H9 (cell line): ENCODE measurements at places on chromosomes 3 and 15.

- DNase-seq: no peak
Measured at GRCh38 chr3:197302696-197303341, 4.4 kb upstream of the DLG1 start.

GRCh38 chr15:50911621-50912020, 3.1 kb downstream of the AP4E1 start:
- DNase-seq: no peak

DNA sequence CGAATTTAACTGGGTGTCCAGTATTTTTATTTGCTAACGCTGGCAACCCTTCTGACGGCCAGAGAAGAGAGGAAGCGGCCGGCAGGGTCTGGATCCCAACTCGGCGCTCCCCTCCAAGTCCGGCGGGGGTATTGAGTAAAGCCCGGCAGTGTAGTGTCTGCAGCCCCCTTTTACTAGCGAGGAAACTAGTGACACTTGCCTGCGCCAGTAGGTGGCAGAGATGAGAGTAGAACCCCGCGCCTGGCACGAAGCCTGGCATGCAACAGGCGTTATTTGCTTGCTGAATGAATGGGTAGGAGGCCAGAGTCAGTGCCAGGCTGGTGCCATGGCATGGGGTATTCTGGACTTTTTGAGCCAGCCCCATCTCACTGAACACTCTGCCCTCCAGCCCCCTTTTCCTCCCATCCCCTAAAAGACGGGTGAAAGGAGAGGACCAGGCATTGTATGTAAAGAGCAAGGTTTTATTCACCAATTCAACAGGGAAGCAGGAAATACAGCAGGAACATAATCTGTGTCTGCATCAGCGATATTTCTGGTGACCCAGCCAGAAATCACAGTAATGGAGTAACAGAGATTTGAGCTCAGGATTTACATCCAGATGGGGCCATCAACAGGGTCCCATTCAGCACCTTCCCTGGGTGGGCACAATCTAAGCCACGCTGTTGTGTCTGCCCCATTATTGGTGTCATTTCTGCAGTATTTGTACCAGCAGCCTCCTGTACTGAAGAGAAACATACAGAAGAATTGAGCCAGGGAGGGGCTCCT, 788 bp upstream of the WDR73 start:
- peak; percentile 87 for DNase-seq

- DNase-seq: no peak
Measured at GRCh38 chr15:83973816-83974215, 261.8 kb upstream of the GOLGA6L4 start.

GRCh38 chr15:57780471-57780870, 74.0 kb downstream of the POLR2M start:
- DNase-seq: no peak

DNA sequence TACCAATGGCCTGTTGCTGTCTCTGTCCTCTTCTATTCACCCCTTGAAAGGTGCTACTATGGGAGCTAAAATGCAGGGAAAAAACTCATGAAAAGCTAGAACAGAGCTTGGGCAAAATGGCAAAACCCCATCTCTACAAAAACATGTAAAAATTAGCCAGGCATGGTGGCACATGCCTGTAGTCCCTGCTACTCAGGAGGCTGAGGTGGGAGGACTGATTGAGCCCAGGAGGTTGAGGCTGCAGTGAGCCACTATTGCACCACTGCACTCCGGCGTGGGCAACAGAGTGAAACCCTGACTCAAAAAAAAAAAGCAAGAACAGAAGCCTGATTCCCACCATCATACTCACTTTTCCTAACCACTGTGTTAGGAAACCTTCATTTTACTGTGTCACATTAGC, 1.9 kb downstream of the MAP4 start:
- DNase-seq: no peak

DNA sequence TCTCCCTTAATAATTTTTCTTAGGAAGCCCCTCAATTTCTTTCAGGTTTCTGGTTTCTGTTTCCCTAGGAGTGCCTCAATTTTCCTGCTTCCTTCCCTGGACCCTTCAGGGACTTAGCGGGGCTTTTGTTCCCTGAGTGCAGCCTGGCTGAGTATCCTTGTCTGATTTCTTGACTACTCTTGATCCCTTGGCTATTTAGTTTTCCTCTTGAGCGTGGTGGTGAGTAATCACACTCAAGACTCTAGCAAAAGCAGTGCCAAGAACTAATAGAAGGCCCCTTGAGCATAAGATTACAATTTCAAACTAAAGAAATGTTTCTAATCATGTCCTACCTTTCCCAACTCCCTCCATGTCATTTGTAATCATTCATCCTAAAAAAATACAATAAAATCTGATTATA, 94.3 kb upstream of the C3orf80 start:
- DNase-seq: no peak

DNA sequence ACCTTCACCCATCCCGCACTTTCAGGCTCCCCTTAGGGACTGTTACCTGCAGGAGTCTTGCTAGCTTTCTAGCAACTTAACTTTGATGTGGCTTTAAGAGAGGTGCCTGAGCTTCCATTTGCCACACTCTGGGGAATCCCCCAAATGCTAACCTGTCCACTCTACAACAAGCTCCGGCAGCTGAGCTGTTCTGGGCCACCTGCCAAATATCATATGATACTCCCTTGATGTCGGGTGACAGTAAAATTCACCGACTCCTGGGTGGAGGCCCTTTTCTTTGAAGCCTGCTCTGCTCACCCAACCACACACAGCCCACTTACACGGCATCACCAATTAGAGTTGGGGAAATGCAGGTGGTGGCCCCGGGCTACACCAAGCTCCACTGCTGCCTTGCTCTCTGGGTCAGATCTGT, 38.0 kb upstream of the XCR1 start:
- DNase-seq: no peak

DNA sequence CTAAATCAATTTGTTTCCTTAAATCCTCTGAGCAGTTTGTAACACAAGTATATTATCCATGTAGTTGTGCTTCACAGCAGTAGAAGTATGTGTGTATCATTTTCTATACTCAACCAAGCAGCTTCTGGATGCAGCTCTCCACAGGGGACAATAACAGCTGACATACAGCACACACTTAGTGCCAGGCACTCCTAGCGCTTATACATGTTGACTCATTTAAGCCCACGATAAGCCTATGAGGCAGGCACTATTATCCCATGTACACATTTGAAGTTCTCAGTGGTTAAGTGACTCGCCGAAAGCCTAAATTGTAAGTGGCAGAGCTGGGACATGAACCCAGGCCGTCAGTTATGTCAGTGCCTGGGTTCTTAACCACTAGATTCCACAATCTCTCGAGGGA, 20.3 kb upstream of the LPP start:
- no peak for DNase-seq

DNA sequence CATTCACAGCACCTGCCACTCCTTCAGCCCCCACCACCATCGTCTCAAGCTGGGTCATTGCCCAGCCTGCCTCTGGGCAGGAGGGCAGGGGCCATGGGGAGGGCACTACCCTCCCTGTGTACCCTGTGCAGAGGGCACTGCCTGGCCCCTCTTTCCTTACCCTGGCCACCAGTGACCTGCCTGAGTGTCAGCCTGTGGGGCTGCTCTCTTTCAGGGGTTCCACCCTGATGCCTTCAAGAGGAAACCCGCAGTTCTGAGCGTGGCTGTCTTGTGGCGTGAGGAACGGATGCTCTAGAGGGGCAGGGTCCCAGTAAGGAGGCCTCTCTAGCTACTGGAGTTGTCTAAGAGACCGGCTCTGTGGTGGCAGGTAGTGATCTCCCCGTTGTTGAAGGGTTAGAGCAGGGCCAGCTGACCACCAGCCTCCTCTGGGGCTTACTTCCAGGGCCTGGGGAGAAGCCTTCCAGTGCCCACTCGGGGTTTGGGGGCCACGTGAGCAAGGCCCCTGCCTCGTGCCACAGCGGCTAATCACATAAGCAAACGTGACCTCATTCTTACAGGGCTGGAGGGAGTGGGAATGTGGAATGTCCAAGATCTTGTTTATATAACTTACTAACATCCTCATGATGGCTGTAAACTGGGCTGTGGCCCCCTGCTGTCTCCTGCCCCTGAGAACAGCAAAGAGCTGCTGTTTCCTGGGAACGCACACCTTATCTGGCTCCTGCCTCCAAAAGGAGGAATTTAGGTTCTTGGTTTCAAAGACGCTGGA, 31.4 kb upstream of the SEC13 start:
- no peak for DNase-seq

- DNase-seq: peak; percentile 63
Measured at GRCh38 chr15:71448688-71449114, 333.4 kb downstream of the THSD4 start.

GRCh38 chr3:22671848-22672247, 531.3 kb upstream of the UBE2E2 start:
- no peak for DNase-seq

DNA sequence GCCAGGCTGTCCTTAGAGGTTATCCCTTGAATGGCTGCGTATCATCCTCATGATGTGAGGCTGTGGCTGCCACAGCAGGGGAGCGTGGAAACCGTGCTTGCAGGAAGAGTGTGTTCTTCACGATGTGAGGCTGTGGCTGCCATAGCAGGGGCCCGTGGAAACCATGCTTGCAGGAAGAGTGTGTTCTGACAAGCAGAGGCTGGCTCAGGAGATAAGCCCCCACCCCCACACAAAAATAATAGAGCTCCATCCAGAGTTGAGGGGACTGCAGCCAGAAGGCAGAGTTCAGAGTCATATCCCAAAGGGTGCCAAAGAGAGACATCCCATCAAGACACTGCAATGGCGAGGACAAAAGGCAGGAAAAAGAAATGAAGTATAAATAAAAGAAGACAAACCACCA, 22.6 kb upstream of the BDH1 start:
- DNase-seq: no peak

DNA sequence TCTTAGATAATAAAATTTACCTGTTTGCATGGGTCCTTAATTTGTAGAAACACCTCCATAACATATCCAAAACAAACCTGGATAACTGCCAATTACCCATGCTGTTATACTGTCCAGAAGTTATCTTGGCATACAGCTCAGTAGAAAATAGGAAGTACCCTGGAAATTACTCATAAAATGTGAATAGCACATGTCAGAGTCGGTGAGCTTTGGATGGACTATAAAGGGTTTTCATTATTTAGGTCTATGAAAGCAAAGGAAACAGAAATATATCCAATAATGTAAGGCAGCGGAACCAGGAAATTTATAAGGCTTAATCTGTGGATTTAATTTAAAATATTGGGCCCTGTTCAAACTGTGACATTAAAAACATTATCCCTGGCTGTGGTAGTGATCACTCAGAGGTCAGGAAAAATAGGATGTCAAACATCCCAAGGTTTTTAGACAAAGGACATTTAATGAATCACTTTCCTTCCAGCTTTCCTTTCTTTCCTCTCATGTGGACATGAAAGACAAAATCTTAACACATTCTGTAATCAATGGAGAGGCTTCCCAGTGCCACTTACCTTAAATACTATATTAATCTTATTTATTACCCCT, 459.0 kb upstream of the DPH6 start:
- no peak for DNase-seq

GRCh38 chr15:80747317-80748053, 31.7 kb upstream of the CEMIP start:
- peak; percentile 34 for DNase-seq

GRCh38 chr3:9503283-9503682, 50.3 kb downstream of the LHFPL4 start:
- peak; percentile 89 for DNase-seq

GRCh38 chr15:80834906-80835305, 55.7 kb downstream of the CEMIP start:
- DNase-seq: no peak

- DNase-seq: no peak
Measured at GRCh38 chr3:123533554-123534159, 51.2 kb downstream of the HACD2 start.

DNA sequence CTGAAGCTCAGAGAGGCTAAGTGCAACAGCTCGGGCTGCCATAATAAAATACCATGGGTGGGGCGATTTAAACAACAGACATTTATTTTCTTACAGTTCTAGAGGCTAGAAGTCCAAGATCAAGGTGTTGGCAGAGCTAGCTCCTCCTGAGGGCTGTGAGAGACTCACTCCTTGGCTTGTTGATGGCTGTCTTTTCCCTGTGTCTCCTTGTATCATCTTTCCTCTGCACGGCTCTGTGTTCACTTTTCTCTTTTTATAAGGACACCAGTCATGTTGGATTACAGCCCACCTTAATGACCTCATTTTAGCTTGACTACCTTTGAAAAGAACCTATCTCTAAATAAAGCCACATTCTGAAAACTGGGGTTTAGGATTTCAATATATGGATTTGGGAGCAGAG, 129.7 kb downstream of the RPL22L1 start:
- DNase-seq: no peak

GRCh38 chr3:66629150-66629981, 128.5 kb upstream of the LRIG1 start:
- no peak for DNase-seq

- DNase-seq: no peak
Measured at GRCh38 chr3:12648384-12648959, 15.4 kb downstream of the RAF1 start.

- no peak for DNase-seq
Measured at GRCh38 chr15:28131400-28131799, 32.3 kb upstream of the OCA2 start.
